Astrocyte (in vitro differentiated cells and primary cell): ENCODE measurements at places on chromosomes 12 and 14. TPM values are rescaled to one million over a fixed set of nuclear protein-coding genes. Genes with fewer than 3 reads are reported as not detected.
A peak's percentile ranks its signal among the peaks of the same experiment; 100 is the strongest.

The TBK1 gene
- total RNA-seq = 19.1 and 23.7 TPM in 2 replicates

DNA sequence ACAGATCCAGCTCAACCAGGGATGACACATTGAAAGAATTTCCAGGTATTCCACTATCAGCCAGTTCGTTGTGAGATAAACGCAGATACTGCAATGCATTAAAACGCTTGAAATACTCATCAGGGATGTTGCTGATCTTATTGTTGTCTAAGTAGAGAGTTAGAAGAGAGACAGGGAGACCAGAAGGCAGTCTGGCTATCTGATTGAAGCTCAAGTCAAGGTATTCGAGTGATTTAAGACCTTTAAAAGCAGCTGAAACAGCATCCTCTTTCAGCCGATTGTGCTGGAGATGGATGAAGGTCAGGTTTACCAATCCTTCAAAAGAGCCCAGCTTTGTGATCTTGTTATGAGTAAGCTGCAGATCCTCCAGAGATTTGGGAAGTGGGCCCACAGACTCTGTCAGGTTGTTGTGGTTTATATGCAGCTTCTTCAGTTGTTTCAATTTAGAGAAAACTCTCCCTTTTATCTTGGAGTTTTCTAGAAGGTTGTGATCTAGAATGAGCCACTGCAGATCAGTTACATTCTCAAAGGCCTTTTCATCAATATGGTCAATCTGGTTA lies 3.0 kb downstream of the LUM start:
- DNase-seq = no peak

- DNase-seq = no peak
Observed at GRCh38 chr12:1559676-1560091, 34.7 kb downstream of the FBXL14 start.

- DNase-seq = peak; percentile 86
Observed at GRCh38 chr14:104970231-104971068, 7.7 kb downstream of the AHNAK2 start.

- DNase-seq = peak; percentile 19
Observed at GRCh38 chr14:72921396-72921795, 4.9 kb upstream of the DCAF4 start.

DNA sequence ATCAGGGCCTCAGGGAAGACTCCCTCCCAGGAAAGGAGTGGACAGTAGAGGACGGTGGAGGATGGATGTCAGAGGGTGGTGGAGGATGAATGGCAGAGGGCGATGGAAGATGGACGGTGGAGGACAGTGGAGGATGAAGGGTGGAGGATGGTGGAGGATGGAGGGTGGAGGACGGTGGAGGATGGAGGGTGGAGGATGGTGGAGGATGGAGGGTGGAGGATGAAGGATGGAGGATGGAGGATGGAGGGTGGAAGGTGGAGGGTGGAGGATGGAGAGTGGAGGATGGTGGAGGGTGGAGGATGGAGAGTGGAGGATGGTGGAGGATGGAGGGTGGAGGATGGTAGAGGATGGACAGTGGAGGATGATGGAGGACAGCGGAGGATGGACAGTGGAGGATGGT lies 95.9 kb downstream of the LRRC74A start:
- no peak for DNase-seq

DNA sequence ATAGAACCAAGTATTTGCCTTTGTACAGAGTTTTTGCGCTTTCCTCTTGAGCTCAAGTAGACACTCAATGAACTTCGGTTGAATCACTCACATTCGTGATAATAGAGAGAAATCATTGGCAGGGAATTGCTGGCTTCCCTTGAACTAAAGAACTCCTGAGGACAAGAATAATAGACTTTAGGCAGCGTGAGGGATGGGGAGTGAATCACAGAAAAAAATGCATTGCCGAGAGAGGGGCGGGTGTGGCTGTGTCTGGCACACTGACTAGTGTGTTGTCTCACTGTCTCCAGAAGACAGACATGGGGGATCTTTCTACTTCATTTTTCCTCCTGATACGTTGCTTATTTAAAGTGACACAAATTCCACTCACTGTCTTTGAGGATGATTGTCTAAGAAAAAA lies 805.2 kb downstream of the BCL11B start:
- peak; percentile 60 for DNase-seq

The HOXC4 gene
- not detected in 2 replicates for total RNA-seq

DNA sequence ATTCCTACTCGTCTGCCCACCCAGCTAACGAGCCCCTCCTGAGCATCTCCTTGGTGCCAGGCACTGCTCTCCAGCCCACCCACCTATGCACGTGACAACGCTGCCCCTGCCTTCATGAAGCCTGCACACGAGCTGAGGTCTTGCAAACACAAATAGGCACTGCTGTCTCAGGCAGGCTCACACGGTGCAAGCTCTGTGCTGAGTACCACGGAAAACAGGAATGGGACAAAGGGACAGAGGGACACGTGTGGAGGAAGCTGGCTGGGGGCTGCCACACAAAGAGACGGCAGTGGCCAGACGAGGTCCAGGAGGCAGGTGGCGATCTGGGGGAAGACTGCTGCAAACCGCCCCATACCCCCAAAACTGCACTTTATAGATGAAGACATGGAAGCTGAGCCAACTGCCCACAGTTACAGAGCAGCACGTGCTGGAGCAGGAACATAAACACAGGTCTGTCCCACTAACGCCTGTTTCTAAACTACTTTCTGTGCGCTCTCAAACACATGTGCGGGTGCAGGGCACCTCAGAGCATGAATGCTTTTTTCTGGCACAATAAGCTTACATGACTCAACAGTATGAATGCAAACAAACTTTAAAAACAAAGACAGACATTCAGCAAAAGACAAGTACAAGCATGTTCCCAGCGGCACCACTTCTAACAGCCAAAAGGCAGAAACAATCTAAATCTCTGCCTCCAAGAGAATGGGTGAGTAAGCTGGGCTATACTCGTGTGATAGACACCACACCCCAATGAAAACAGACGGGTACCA lies 64.5 kb downstream of the AMN start:
- DNase-seq = peak; percentile 78

The GALNT8 gene
- total RNA-seq = 6.4 and 6.8 TPM in 2 replicates

The TEX52 gene
- not detected in 2 replicates for total RNA-seq

The RARG gene
- 10.1 and 11.7 TPM in 2 replicates for total RNA-seq

DNA sequence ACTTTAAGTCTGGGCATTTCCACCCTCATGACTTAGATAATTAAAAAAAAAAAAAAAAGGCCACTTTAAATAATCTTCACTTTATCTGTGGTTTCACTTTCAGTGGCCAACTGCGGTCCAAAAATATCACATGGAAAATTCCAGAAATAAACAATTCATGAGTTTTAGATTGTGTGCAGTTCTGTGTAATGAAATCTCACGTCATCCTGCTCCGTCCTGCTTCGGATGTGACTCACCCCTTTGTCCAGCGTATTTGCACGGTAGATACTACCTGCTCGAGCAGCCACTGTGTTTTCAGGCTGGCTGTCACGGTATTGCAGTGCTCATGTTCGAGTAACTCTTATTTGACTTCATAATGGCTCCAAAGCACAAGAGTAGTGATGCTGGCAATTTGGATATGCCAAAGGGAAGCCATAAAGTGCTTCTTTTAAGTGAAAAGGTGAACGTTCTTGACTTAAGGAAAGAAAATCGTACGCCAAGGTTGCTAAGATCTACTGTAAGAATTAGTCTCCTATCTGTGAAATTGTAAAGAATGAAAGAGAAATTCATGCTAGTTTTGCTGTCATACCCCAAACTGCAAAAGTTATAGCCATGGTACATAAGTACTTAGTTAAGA lies 2.4 kb downstream of the E2F7 start:
- peak; percentile 96 for DNase-seq
